ENCODE measurements at places on chromosomes 2 and 18.

- DNase-seq, result peak; percentile 33
These were observed 40.2 kb downstream of the SLC14A1 start for GRCh38 chr18:45764000-45764686.

- no peak for DNase-seq
These were observed 111.7 kb downstream of the ANKRD44 start for GRCh38 chr2:197198890-197199289.

- DNase-seq, result no peak
These were observed 326.5 kb downstream of the SATB2 start for GRCh38 chr2:199131136-199131655.

- DNase-seq, result peak; percentile 79
These were observed 195.5 kb downstream of the CDCA7 start for GRCh38 chr2:173550143-173550542.

- DNase-seq, result no peak
These were observed 316.6 kb downstream of the FIGN start for GRCh38 chr2:163419000-163419830.

GRCh38 chr2:109137616-109138015, 8.6 kb downstream of the SH3RF3 start:
- DNase-seq, result no peak

DNA sequence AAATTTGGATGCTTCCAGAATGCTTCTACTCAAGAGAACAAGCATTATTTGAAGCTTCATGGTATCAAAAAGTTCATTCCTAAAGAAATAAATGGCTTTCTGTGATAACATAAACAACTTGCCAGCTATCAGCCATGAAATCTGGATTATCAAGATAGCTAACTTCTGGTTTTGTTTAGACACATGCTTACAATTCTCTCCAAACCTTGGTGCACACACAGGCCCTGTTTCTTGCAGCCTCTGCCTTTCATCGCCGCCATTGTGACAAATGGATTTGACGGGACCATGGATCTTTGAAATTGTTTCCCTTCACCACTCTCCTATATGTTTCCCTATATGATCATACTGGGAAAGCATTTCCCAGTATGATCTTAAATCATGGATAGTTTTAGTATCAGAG, 47.9 kb upstream of the CABLES1 start:
- DNase-seq, result no peak

DNA sequence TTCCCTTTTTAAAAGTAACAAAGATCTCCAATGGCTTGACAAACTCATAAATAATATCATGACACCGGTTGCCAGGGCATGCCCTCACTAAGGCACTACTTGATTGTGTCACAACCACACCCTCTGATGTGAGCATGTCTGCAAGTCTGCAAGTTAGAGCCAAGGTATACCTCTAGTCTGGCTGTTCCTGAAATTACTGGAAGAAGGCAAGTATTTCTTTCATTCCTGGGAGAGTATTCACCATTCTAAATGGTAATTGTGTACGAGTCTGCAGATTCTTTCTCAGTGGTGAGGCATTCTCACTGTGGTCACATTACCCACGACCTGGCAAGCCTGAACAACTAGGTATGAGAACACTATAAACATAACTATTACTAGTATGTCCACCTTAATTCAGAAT, 25.7 kb upstream of the RNU4ATAC start:
- DNase-seq, result peak; percentile 79

- no peak for DNase-seq
These were observed 128.8 kb downstream of the TTC32 start for GRCh38 chr2:19772981-19773380.

DNA sequence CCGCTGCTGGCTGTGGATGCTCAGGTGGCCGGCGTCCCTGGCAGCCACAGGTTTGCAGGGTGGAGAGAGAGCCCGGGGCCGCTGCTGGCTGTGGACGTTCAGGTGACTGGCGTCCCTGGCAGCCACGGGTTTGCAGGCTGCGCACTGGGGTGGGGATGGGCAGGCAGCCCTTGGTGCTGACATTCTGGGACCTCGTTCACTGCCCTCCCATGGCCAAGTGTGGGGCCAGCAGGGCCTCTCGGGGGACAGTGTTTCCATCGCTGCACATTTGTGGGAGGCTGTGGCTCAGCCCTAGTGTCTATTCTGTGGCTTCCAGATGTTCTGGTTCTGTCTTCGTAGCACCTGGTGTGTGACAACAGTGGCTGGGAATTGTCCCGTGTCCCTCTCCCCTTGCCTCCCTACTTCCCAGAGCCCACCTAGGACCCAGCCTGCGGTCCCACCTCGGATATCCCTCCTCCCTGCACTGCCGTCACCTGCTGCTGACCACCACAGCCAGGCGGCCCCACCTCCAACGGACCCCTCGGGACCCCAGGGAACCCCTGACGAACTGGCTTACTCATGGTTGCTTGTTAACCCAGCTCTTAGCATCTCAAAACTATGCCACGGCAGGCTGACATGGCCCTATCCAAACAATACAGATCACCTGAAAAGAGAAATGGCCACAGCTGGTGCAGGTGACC, 915 bp downstream of the CROCC2 start:
- no peak for DNase-seq

- no peak for DNase-seq
These were observed 140.3 kb downstream of the CYRIA start for GRCh38 chr2:16525265-16525887.

DNA sequence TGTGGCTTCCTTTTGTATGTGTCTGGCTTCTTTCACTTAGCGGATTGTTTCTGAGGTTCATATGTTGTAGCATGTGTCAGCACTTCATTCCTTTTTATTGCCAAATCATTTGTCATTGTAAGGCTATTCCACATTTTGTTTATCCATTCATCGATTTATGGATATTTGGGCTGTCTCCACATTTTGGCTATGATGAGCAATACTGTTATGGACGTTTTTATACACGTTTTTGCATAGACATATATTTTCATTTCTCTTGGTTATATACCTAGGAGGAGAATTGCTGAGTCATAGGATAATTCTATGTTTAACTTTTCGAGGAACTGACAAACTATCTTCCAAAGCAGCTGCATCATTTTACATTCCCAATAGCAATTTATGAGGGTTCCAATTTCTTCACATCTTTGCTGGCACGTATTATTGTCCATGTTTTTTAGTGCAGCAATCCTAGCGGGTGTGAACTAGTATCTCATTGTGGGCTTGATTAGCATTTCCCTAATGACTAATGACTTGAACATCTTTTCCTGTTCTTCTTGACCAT, 48.1 kb upstream of the TBC1D8 start:
- DNase-seq, result no peak

GRCh38 chr2:236861944-236862343, 223.7 kb upstream of the COPS8 start:
- no peak for DNase-seq

All from AG08395 (cell line).